ENCODE measurements at places on chromosomes 1 and 21.

GRCh38 chr1:61740751-61741700, 1.3 kb upstream of the PATJ start:
- peak overlapping the region; percentile 71 for H3K27ac ChIP-seq
- H3K36me3 ChIP-seq = no peaks in the 10 kb centered on the region
- H3K27me3 ChIP-seq = no peaks in the 10 kb centered on the region
- no peak for DNase-seq
- peak overlapping the region; percentile 84 for H3K4me3 ChIP-seq
- H3K4me1 ChIP-seq = peaks cover 29% of the 10 kb centered on the region

DNA sequence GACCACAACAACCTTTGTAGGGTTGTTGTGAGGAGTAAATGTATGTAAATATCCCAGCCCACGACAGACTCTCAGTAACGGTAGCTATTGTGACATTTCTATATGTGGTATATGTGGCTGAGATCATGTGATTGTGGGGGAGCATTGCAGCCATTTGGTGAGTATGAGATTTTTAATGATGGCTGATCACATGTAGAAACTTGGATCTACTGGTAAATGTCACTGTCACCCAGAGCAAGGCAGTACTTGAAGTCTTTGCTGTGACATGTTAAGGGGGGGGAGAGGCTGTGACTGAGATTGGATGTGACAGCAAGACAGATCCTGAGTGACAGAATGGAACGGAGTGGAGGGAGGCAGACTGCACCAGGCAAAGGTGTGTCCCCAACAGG, 23.9 kb upstream of the MEF2D start:
- peaks cover 34% of the 10 kb centered on the region for H3K36me3 ChIP-seq
- peaks cover 7% of the 10 kb centered on the region for H3K27me3 ChIP-seq
- peak overlapping the region; percentile 16 for H3K27ac ChIP-seq
- H3K4me3 ChIP-seq = no peak overlapping the region
- DNase-seq = no peak
- peaks cover 47% of the 10 kb centered on the region for H3K4me1 ChIP-seq

DNA sequence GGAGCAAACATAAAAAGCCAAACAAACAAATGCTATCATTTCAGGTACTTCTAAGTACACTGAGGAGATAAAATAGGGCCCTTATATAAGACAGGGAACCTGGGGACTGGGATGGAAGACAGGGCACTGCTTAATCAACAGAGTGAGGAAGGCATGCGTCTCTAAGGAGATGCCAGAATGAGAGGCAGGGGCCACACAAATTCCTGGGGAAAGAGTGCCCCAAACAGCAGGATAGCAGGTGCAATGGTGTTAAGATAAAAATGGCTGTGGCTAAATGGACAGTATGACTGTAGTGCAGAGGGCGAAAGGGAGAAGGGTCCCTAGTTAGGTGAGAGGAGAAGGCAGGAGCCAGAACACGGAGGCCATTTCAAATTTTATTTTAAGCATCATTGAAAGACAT, 113.9 kb downstream of the ZBTB18 start:
- H3K27ac ChIP-seq = no peak overlapping the region
- H3K4me3 ChIP-seq = no peak overlapping the region
- no peaks in the 10 kb centered on the region for H3K36me3 ChIP-seq
- H3K27me3 ChIP-seq = no peaks in the 10 kb centered on the region
- DNase-seq = no peak

GRCh38 chr1:164191191-164191590, 367.8 kb upstream of the PBX1 start:
- H3K27ac ChIP-seq = no peak overlapping the region
- H3K4me3 ChIP-seq = no peak overlapping the region
- no peak for DNase-seq
- no peaks in the 10 kb centered on the region for H3K27me3 ChIP-seq
- H3K4me1 ChIP-seq = no peaks in the 10 kb centered on the region

- H3K27me3 ChIP-seq = peaks cover 52% of the 10 kb centered on the region
- DNase-seq = no peak
- H3K27ac ChIP-seq = no peak overlapping the region
- H3K36me3 ChIP-seq = peaks cover 1% of the 10 kb centered on the region
These were observed 31.3 kb downstream of the ZBTB8B start for GRCh38 chr1:32496127-32496526.

- no peaks in the 10 kb centered on the region for H3K27me3 ChIP-seq
- H3K4me3 ChIP-seq = peak overlapping the region; percentile 77
- peak overlapping the region; percentile 93 for H3K27ac ChIP-seq
- peaks cover 2% of the 10 kb centered on the region for H3K36me3 ChIP-seq
- peak; percentile 95 for DNase-seq
These were observed 514 bp upstream of the FAAP20 start for GRCh38 chr1:2194898-2195673.

- no peaks in the 10 kb centered on the region for H3K36me3 ChIP-seq
- no peak overlapping the region for H3K27ac ChIP-seq
- no peak overlapping the region for H3K4me3 ChIP-seq
- H3K4me1 ChIP-seq = no peaks in the 10 kb centered on the region
- H3K27me3 ChIP-seq = peaks cover 32% of the 10 kb centered on the region
These were observed 51.7 kb upstream of the NFASC start for GRCh38 chr1:204818998-204819397.

- no peaks in the 10 kb centered on the region for H3K36me3 ChIP-seq
- no peak for DNase-seq
- peak overlapping the region; percentile 86 for H3K4me3 ChIP-seq
- peaks cover 35% of the 10 kb centered on the region for H3K4me1 ChIP-seq
These were observed 671 bp downstream of the DNAJC11 start for GRCh38 chr1:6700853-6701436.

- peaks cover 10% of the 10 kb centered on the region for H3K27me3 ChIP-seq
- H3K4me3 ChIP-seq = no peak overlapping the region
- no peak for DNase-seq
- H3K36me3 ChIP-seq = no peaks in the 10 kb centered on the region
These were observed 22.7 kb upstream of the SLC2A1 start for GRCh38 chr1:42981255-42981805.

- no peaks in the 10 kb centered on the region for H3K36me3 ChIP-seq
- no peaks in the 10 kb centered on the region for H3K4me1 ChIP-seq
- DNase-seq = no peak
- H3K27me3 ChIP-seq = peaks cover 34% of the 10 kb centered on the region
These were observed 753 bp downstream of the C1orf210 start for GRCh38 chr1:43284546-43285110.

- no peaks in the 10 kb centered on the region for H3K36me3 ChIP-seq
- peaks cover 10% of the 10 kb centered on the region for H3K4me1 ChIP-seq
These were observed 3.1 kb downstream of the BCAR3 start for GRCh38 chr1:93678491-93678890.

DNA sequence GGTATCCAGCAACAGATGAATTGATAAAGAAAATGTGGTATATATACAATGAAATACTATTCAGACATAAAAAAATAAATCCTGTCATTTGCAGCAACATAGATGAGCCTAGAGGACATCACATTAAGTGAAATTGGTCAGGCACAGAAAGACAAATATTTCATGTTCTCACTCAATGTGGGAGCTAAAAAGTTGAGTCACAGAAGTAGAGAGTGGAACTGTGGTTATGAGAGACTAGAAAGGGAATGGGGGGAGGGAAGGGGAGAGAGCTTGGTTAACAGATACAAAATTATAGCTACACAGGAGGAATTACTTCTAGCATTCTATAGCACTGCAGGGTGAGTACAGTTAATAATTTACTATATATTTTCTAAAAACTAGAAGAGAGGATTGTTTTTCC, 37.1 kb upstream of the SERPINC1 start:
- H3K27me3 ChIP-seq = no peaks in the 10 kb centered on the region
- DNase-seq = no peak
- H3K4me1 ChIP-seq = peaks cover 14% of the 10 kb centered on the region
- peaks cover 39% of the 10 kb centered on the region for H3K36me3 ChIP-seq

DNA sequence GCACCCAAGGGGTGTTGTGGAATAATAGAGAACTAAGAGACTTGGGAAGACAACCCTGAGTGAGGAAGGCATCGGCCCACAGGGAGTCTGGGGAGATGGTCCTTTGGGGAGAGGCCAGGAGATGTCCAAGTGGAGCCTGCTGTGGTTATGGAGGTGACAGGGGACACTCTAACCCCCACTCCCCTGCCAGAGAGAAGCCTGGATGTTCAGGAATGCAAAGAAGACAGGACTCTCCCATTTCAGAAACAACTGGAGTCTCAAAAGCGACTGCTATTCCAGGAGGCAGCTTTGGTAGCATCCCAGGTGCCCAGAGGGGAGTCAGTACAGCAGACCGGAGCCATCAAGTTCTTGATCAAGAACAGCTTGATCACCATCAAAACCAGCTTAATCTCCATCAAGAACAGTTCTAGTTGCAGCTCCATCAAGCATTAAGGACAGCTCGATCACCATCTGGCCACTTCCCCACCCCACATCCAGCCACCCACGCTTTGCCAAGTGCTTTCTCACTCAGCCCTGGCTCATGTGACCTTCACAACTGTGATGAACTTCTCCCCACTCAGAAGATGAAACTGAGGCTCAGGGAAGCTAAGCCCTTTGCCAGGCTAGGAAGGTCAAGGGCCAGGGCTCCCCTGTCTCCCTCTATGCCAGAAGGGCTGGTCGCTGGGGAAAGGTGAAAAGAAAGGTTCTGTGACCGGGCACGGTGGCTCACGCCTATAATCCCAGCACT, 743 bp downstream of the CD52 start:
- H3K27ac ChIP-seq = peak overlapping the region; percentile 89
- H3K27me3 ChIP-seq = no peaks in the 10 kb centered on the region
- peaks cover 79% of the 10 kb centered on the region for H3K4me1 ChIP-seq
- peaks cover 50% of the 10 kb centered on the region for H3K36me3 ChIP-seq

- H3K4me3 ChIP-seq = no peak overlapping the region
- no peaks in the 10 kb centered on the region for H3K36me3 ChIP-seq
- DNase-seq = peak; percentile 78
- peaks cover 49% of the 10 kb centered on the region for H3K27me3 ChIP-seq
These were observed 13.9 kb downstream of the NT5C1A start for GRCh38 chr1:39657923-39658485.

DNA sequence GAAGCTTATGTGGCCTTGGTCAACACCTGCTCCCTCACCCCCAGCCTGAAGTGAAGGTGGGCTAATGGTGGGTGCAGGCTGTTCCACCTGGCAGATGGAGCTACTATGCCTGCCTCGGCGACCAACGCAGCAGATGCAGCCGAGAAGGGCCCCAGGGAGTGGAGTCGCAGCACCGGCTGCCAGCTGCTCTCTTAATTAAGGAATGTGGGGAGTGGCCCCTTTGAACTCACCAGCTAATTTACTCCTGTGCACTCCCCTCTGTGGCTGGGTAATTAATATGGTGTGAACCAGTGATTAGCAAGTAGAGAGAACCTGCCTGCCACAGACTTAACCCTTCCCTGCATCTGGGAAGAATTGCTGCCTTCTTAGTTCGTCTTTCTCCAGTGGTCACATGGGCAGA, 3.3 kb upstream of the SLAMF8 start:
- no peak overlapping the region for H3K27ac ChIP-seq
- H3K27me3 ChIP-seq = peaks cover 60% of the 10 kb centered on the region
- DNase-seq = no peak
- H3K4me3 ChIP-seq = no peak overlapping the region
- peaks cover 7% of the 10 kb centered on the region for H3K36me3 ChIP-seq

All from activated naive CD4-positive, alpha-beta T cell treated with anti-CD3 and anti-CD28 coated beads, Interleukin-2, amount 10 ng/mL, durations not matched to agents 7 days and 5 days (primary cell).